ENCODE measurements at places on chromosomes 12 and 14. TPM values are rescaled to one million over a fixed set of nuclear protein-coding genes. Genes with fewer than 3 reads are reported as not detected.

The MAP1LC3B2 gene
- 2.3 TPM for polyA plus RNA-seq

The ACOT2 gene
- 37.2 TPM for polyA plus RNA-seq

DNA sequence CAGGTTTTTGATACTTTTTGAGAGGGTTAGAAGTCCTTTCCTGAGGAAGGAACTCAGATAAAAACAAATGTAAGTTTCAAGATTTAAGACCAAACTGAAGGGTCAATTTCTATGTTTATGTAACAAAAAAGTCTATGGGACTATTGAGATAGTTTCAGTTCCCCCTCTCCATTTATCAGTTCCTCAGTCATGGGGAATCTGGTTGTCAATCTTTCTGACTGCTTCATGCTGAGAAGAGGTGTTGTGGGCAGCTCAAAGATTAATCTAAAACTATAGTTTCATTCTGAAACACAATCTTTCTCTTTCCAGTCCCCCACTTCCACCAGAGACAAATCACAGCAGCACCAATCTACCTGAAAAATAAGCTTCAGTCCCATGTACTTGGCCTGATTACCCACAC is 93.7 kb downstream of the KCNMB4 start:
- no peak overlapping the region for H3K4me3 ChIP-seq
- no peak overlapping the region for H3K27ac ChIP-seq
- DNase-seq, result no peak
- no peaks in the 10 kb centered on the region for H3K36me3 ChIP-seq

GRCh38 chr14:66782853-66783252 is 274.9 kb downstream of the GPHN start:
- H3K4me1 ChIP-seq, result no peaks in the 10 kb centered on the region
- no peak for DNase-seq
- no peak overlapping the region for H3K27ac ChIP-seq
- H3K27me3 ChIP-seq, result no peaks in the 10 kb centered on the region

- no peaks in the 10 kb centered on the region for H3K27me3 ChIP-seq
- peaks cover 13% of the 10 kb centered on the region for H3K36me3 ChIP-seq
- peaks cover 27% of the 10 kb centered on the region for H3K4me1 ChIP-seq
- no peak for DNase-seq
- no peak overlapping the region for H3K4me3 ChIP-seq
- H3K27ac ChIP-seq, result no peak overlapping the region
Observed at GRCh38 chr14:69716478-69717187, 50.3 kb upstream of the SRSF5 start.
